ENCODE measurements at places on chromosomes 7 and 10.

GRCh38 chr7:124275411-124275810, 242.5 kb upstream of the TMEM229A start:
- DNase-seq = no peak

- no peak for DNase-seq
These were observed 9.5 kb downstream of the SLC13A1 start for GRCh38 chr7:123190109-123190831.

- DNase-seq = no peak
These were observed 77.6 kb downstream of the ITGA8 start for GRCh38 chr10:15642095-15642494.

GRCh38 chr7:137953043-137953664, 48.7 kb downstream of the CREB3L2 start:
- no peak for DNase-seq

GRCh38 chr10:124886195-124886594, 55.7 kb upstream of the ZRANB1 start:
- DNase-seq = no peak

DNA sequence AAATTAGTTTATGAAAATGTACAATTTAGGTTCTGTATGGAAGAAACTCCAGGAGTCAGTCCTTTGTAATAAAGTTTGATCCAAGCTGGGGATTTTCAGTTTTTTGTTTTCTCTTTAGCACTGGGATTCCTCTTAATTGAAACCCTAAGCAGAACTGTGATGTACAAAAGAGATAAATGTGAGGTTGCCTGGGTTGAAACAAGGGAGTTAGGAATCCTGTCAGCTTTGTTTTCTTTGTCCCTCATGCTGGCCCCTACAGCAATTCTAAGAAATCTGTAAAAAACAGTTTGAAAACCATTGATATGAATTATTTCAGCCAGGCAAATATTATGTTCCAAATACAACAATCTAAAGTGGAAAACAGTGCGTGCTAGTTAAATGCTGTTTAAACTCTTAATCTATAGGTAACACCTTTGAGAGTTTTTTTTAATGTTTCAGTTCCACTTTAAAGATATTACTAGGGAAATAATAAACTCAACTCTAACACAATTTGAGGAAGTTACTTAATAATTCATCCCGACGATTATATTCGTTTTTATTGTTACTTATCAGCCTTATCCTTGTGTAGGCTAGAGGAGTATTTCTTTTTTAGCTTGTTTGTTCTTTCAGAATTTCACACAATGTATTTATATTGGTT, 65.3 kb downstream of the SGCE start:
- DNase-seq = no peak

GRCh38 chr10:133102415-133103095, 14.8 kb downstream of the ADGRA1 start:
- DNase-seq = no peak

- no peak for DNase-seq
These were observed 610.5 kb downstream of the KCNMA1 start for GRCh38 chr10:77027141-77027540.

GRCh38 chr7:116786791-116787443, 75.5 kb upstream of the CAPZA2 start:
- no peak for DNase-seq
